ENCODE measurements at places on chromosomes 1 and 21.
A peak's percentile ranks its signal among the peaks of the same experiment; 100 is the strongest.

- DNase-seq: no peak
Measured at GRCh38 chr1:32783851-32784250, 33.3 kb downstream of the YARS1 start.

DNA sequence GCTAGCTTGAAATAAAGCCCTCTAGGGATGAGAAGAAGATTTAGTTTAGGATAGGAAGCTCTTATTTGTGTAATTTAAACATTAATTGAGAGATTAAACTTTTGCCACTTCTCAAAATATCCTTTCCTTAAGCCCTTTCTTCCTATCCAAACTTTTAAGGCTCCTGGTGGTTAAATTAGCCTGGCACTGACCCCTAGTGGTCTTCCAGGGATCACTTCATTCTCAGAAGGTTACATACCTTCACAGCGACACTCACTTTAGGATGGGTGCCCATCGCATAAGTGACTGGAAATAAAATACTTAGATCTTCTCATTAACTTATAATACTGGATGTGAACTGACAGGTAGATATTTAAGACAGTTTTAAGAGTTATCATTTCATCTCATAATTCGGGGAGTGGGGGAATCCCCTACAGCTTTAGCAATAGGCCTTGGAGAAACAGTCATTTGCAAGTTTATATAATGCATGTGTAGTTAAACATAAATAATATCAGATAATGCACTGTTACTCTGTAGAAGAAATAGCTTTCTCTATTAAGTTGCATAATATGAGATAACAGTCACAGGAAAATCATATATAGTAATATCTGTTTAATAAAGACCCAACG, 7.4 kb downstream of the LHX9 start:
- DNase-seq: peak; percentile 73

- DNase-seq: peak; percentile 85
Measured at GRCh38 chr1:198601936-198602889, 36.6 kb upstream of the PTPRC start.

GRCh38 chr1:57549300-57549699, 125.4 kb upstream of the DAB1 start:
- no peak for DNase-seq

GRCh38 chr1:202760589-202760988, 47.6 kb downstream of the KDM5B start:
- DNase-seq: peak; percentile 43

- no peak for DNase-seq
Measured at GRCh38 chr1:149877211-149877946, 22.0 kb upstream of the BOLA1 start.

DNA sequence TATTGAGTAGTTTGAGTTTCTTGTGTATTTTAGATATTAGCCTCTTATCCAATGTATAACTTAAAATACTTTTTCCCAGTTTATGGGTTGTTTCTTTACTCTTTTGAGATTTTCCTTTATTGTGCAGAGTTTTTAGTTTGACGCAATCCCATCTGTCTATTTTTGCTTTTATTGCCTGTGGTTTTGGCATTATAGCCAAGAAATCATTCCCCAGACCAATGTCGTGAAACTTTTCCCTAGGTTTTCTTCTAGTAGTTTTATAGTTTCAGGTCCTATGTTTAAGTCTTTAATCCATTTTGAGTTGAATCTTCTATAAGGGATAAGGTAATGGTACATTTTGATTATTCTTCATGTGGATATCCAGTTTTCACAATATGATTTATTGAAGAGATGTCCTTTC, 87.6 kb downstream of the LEPR start:
- no peak for DNase-seq

DNA sequence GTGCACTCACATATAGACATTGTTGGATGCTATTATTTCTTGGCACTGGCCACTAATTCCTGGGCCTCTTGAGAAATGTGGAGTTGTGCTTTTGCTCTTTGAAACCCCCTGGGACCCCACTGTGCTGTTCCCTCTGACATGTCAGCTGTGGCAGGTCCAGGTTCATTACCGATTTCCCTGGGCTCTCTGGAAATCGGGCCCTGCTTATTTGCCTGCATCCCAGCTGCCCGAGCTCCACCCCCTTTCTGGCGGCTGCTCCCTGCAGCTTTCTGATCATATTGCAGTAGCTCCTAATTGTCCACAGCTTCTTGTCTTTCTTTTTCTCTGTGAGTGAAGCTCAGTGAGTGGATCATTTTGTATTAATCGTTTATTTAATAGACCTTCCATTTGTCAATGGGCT, 183.7 kb upstream of the FAM78B start:
- no peak for DNase-seq

DNA sequence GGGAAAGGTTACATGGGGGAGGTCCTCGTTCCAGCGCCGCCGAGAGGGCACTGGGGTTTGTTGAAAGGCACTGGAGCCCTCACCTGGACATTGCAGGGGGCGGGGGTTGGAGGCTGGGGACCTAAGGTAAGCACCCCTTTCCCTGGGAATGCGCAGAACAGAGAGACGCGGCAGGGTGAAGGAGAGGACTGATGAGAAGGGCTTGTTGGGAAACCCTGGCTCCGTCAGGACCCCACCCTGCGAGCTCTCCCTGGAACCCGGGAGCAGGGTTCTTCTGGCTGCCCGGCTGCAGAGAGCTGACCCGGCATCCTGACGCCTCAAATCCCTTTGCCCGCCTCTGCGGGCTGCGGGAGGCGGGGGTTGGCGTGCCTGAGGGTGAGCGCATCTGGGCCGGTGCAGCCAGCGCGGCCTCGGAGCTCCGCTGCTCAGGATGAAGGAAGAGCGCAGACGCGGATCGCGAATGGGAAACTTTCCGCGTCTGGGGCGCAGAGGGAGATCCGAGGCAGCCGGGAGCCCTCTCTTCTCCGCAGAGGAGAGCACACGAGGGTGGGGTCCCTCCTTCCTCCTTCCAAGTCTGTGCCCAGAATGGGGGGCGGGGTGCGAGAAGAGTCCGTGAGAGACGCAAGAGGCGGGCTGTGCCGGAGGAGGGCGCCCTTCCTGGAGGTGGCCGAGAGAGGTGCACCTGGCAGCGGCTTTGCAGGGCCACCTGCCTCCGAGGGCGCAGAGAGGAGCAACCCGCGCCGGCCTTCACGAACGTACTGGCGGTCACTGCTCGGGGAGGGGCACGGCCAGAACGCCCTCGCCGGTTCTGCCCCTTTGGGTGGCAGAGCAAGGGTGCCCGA, 2.4 kb downstream of the IGSF21 start:
- no peak for DNase-seq

DNA sequence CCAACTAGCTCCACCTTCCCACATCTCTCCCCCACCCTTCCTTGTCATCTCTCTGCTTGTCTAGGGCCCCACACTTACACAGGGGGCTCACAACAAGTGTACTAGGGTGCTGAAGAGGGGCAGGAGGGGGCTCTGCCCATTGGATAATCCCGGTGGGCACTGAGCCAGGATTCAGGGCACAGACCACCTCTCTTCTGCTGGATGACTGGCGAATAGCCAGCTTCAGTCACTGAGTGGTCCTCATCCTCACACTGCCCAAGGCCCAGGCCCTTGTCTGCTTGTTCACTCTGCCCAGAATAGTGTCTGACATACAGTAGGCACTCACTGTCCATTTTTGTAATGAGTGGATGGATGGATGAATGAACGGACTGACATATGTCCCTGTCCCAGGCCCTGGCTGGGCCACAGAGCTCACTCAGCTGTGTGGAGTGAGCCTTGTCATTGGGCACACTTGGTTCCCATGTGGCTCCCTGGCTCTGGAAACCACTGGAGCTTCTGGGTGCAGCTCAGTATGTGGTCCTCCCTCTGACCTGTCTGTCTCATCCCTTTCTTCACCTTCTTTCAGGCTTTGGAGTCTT, 36.6 kb downstream of the FOXO6 start:
- no peak for DNase-seq
